Endodermal cell (in vitro differentiated cells): ENCODE measurements at places on chromosomes 4 and X.

DNA sequence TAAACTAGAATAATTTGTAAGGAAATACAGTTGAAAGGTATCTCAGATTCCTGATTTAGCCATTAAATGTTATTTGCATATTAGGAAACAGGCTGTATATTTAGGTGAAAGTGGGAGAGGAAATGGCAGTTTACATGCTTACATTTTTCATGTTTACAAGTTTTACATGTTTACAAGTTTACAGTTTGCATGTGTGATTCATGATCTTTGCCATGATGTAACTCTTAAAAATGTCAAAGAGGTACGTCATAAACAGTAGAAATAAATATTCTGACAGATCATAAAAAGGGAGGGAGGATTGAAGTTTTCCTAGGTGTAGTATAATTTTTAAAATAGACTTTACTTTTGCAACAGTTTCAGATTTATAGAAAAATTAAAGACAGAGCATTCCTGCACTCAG lies 45.7 kb downstream of the KDM6A start:
- no peak for DNase-seq
- H3K27ac ChIP-seq: no peak overlapping the region
- H3K27me3 ChIP-seq: no peaks in the 10 kb centered on the region
- H3K4me3 ChIP-seq: no peak overlapping the region

DNA sequence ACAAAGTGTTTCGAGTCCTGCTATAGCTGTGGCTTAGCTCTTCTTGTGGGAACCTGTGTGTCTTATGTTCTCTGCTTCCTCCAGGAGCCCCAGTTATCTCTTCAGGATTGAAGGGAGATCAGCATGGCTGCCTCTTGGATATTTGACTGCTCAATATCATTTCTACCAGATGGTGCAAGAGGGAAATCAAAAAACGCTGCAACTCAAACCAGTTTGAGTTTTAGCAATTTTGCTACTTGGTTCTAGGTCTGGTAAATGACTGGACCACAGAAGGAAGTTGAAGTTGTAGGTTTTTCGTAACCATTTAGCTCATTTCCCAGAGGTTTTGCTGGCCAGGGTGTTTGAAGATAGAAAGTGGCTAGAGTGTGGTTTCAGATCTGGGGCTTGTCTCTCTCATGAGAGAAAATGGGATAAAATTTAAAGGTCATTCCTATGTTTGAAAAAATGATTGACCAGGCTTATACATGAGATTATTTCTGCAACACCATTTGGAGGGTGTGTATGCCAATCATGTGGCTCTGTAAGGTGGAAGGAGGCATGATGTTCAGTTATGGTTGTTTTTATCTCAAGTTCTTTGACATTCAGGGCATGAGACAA lies 210.4 kb downstream of the SPRY1 start:
- no peak overlapping the region for H3K4me3 ChIP-seq
- H3K27ac ChIP-seq: no peak overlapping the region
- no peak for DNase-seq
- no peaks in the 10 kb centered on the region for H3K36me3 ChIP-seq
- no peaks in the 10 kb centered on the region for H3K4me1 ChIP-seq
- H3K27me3 ChIP-seq: no peaks in the 10 kb centered on the region

DNA sequence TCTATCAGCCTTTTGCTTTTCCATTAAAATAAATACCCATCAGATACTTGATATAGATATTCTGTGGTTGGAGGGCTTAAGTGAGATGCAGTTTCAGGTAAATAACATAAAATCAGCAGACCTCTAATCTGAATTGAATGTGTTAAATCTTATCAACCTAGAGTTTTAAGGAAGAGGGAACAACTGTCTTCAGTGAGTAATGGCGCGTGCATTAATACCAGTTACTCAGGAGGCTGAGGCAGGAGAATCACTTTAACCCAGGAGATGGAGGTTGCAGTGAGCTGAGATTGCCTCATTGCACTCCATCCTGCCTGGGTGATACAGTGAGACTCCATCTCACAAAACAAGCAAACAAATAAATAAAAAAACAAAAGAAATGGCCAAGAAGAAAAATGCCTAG lies 54.3 kb downstream of the FAT4 start:
- DNase-seq: no peak
- no peak overlapping the region for H3K27ac ChIP-seq
- no peaks in the 10 kb centered on the region for H3K36me3 ChIP-seq
- no peaks in the 10 kb centered on the region for H3K27me3 ChIP-seq

DNA sequence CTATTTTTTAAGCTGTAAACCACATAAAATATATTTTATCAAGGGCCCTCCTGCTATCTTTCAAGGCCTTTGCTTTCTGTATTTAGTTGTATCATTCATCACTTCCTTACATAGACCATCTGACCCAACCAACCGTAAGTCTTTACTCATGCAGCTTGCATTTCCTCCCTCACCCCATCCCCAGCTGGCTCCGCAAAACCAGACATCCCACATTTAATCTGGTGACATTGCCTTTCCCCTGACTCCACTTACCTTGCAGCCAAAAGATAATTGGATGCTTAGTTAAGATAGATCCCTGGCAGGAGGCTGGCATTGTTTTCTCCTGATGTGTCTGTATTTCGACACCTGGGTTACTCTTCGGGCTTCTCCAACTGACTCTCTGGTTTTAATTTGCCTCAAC lies 183.7 kb upstream of the LDB2 start:
- H3K36me3 ChIP-seq: no peaks in the 10 kb centered on the region
- DNase-seq: no peak

DNA sequence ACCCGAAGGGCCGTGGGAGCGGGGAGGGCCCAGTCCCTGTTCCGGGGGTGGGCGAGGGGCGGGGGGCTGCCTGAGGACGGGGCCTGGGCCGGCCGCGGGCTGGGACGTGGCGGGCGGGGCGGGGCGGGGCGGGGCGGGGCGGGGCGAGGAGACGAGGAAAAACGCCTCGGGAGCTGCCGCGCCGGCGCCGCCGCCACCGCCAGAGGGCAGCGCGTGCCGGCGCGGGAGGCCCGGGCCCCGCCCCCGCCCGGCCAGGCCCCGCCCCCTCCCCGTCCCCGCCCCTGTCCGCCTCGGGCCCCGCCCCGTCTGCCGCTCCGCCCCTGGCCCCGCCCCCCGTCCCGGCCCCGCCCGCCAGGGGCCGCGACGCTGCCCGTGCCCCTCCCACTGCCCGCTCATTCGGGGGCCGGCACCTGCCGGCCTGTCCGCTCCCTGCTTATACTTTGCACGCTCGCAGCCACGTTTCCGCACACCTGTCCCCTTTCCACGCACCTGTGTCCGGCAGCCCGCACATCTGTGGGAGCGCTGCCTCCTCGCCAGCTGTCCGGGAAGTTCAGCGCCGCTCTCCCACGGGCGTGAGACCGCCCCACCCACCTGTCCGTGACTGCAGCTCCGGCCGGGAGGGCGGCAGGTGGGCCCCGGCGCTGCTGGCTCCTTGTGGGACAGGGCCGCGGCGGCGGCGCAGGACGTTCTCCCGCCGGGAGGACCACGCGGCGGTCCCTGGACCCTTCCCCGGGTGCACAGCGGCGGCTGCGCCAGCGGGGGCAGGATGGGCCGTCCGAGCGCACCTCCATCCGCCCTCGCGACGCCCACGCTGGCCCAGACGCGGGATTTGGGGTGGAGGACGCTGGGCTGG lies 1.7 kb upstream of the FGFRL1 start:
- H3K4me3 ChIP-seq: peak overlapping the region; percentile 73
- H3K27ac ChIP-seq: no peak overlapping the region
- H3K36me3 ChIP-seq: peaks cover 8% of the 10 kb centered on the region
- peak; percentile 89 for DNase-seq
- peaks cover 61% of the 10 kb centered on the region for H3K27me3 ChIP-seq
- H3K4me1 ChIP-seq: peaks cover 3% of the 10 kb centered on the region

DNA sequence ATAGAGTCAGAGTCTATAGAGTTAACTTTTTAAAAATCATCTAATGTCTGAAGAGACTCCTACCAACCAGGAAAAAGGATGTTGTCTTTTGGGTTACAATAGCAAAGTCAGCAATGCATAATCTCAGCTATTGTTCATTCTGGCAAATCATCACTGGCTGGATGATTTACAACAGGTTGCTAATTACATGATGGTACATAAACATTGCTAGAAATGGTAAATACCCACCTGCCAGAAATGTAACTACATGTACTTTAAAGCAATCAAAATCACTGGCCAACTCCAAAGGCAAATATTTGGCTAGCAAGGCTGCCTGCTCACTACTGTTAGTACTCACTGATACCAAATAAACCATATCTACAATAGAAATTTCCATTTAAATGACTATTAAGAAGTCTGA lies 91.1 kb downstream of the PPP3CA start:
- H3K27me3 ChIP-seq: no peaks in the 10 kb centered on the region
- no peak overlapping the region for H3K4me3 ChIP-seq
- no peaks in the 10 kb centered on the region for H3K36me3 ChIP-seq
- DNase-seq: no peak
- H3K27ac ChIP-seq: no peak overlapping the region
- H3K4me1 ChIP-seq: peaks cover 5% of the 10 kb centered on the region
